ENCODE measurements at places on chromosomes 13 and 19. TPM values are rescaled to one million over a fixed set of nuclear protein-coding genes. Genes with fewer than 3 reads are reported as not detected.

OR10H1 gene
- not detected for total RNA-seq

IGFL2 gene
- 0.63 TPM for total RNA-seq

HPN gene
- 0.06 TPM for total RNA-seq

STOML3 gene
- not detected for total RNA-seq

PTOV1 gene
- 142 TPM for total RNA-seq

NBEA gene
- total RNA-seq, result 2.1 TPM

LPAR2 gene
- 4.9 TPM for total RNA-seq

DNM2 gene
- 53.4 TPM for total RNA-seq

CCNE1 gene
- 27.8 TPM for total RNA-seq

BST2 gene
- 0.47 TPM for total RNA-seq

SPRED3 gene
- 3.1 TPM for total RNA-seq

ZNF350 gene
- total RNA-seq, result 5.2 TPM

RUBCNL gene
- total RNA-seq, result 0.07 TPM

TPTE2 gene
- not detected for total RNA-seq

ZNF443 gene
- total RNA-seq, result 1.4 TPM

TMEM145 gene
- 3.7 TPM for total RNA-seq

SHISA7 gene
- not detected for total RNA-seq

CEACAM20 gene
- not detected for total RNA-seq

SIAH3 gene
- not detected for total RNA-seq

CBY2 gene
- not detected for total RNA-seq

PSG3 gene
- total RNA-seq, result 0.16 TPM

NCAN gene
- 0.03 TPM for total RNA-seq

USHBP1 gene
- not detected for total RNA-seq

ZNF71 gene
- 12.0 TPM for total RNA-seq

FEM1A gene
- total RNA-seq, result 5.7 TPM

KLHL1 gene
- not detected for total RNA-seq
